ENCODE measurements at places on chromosomes 13 and 19.

DNA sequence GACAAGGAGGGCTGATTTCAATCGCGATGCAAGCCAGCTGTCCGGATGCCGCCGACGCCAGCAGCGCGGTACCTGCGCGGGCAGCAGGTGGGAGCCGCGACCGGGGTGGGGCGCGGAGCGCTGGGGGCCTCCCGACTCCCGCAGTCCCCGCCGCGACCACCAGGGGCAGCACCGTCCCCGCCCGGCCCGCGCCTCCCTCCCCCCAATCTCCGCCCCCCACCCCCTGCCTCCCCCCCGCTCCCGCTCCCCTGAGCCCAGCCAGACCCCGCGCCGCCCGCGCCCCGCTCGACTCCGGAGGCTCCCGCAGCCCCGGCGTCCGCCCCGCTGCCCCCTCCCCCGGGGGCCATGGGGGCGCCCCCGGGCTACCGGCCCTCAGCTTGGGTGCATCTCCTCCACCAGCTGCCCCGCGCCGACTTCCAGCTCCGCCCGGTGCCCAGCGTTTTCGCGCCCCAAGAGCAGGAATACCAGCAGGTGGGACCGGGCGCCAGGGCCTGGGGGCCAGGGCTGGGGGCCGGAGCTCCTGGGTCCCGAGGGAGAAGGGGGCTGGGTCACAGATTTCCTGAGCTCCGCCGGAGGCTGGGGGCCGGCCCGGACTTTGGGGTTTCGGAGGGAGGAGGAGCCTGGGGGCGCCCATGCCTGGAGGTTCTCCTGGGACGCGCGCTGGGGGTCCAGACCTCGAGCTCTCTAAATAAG, at the start of gene TTYH1:
Gene TTYH1, plus strand, starts transcription at position 257 of the 693 bp plus-strand sequence. Its CDS starts 89 bp downstream, at position 346.
- DNase-seq: peak; percentile 85

- no peak for DNase-seq
Measured at GRCh38 chr19:13095393-13095784, 7.3 kb downstream of the LYL1 start.

- no peak for DNase-seq
Measured at GRCh38 chr13:99051768-99052455, 74.0 kb upstream of the DOCK9 start.

- no peak for DNase-seq
Measured at GRCh38 chr13:45055198-45055901, 65.0 kb upstream of the GTF2F2 start.

DNA sequence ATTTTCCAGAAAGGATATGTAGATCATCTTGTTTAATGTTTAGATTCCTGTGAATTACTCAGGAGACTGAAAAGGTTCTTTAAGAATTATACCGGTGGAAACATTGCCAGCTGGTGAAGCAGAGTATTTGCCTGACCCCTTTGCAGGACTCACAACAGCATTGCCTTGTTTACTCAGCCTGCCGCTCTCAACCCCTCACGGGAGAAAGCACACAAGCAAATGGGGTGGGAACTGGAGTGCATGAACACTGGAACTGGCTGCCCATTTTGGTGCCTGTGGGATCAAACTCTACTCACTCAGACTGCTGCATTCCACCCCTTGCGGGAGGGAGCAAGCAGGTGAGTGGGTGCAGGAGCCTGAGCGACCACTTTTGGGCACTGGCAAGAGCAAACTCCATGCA, 804.7 kb upstream of the SLITRK1 start:
- DNase-seq: no peak

- DNase-seq: no peak
Measured at GRCh38 chr13:105070452-105070851, 1465.0 kb downstream of the EFNB2 start.

DNA sequence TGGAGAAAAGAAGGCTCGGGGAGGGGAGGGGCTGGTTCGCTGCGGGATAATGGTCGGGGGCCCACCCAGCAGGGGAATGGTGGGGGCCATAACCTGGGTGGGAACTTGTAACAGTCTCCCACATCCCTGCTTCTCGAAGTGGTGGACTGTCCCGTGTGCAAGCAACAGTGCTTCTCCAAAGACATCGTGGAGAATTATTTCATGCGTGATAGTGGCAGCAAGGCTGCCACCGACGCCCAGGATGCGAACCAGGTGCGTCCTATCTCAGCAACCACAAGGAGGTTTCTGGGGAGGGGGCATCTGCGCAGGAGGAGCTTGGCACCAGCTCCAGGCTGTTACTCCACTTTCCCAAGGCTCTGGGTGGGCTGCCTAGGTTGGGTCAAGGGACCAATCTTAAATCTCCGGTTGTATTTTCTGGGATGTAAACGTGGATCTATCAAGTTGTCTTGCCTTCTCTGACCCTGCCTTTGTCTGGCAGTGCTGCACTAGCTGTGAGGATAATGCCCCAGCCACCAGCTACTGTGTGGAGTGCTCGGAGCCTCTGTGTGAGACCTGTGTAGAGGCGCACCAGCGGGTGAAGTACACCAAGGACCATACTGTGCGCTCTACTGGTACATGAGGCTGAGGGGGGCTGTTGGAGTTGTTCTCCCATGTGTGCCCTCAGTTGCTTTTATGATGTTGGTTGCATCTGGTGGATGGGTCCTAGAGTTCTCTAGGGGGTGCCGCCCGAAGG, 1.6 kb downstream of the TRIM28 start:
- no peak for DNase-seq

DNA sequence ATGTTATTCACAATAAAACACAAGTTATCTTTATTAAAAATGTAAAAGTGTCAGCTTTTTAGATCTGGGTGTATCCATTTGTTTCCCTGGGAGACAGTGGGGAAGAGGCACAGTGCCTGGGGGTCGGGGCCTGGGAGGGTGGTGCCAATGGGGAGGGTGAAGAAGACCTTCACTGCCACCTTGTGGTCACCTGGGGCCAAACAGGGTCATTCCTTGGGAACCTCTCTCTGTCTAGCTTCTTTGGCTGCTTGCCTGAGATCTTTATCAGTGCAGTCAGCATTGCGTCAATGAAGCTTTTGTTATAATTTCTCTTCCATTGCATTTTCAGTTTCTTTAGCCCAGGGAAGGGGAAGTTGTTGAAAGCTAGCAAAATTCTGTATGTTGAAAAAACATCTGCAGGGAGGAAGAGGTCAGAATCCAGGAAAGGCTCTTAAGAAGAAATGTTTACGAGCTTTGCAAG, 39.1 kb downstream of the PCDH8 start:
- DNase-seq: peak; percentile 86

DNA sequence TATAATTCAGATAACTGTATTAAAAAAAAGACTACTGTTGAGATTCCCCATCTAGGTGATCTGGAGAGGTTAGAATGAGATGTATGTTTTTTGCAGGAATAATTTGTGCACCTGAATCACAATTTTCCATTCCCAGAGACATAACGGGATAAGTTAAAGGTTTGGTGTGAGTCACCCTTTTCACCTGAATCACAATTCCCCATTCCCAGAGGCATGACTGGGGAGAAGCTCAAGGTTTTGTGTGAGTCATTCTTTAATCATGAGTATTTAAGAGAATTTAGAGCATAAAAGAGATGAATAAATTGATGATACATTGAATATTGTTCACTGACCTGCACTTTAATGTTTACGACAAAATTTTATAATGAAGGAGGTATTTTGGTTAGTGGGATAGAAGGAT, 9.0 kb downstream of the OR7A5 start:
- DNase-seq: no peak

DNA sequence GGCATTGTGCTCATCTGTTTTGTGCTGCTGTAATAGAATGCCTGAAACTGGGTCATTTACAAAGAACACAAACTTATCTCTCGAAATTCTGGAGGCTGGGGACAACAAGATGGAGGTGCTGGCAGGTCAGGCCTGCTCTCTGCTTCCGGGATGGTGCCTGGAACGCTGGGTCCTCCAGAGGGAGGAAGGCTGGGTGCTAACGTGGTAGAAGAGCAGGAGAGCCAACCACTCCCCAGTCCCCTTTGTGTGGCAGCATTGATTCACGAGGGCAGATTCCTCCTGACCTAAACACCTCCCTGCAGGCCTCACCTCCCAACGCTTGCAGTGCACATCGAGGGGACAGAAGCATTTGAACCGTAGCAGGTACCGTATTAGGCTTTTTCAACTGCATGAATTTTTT, 34.1 kb upstream of the TFDP1 start:
- no peak for DNase-seq

DNA sequence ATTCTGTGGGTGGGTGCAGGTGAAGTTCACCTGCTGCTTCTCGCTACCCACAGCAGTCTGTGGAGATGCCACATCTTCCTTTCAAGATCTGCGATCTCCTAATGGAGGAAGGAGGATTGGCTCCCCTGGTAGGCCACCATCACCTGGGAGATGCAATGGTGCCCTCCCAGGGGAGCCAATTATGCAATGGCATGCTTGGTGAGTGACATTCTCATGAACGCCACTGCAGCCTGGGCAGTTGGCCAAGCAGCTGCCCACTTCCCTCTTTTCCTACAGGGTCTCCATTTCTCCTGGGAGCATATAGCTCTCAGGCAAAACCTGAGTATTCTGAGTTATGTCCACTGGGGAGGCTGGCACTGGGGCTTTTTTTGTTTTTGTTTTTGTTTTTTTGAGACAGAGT, 83.5 kb upstream of the KCTD15 start:
- no peak for DNase-seq

DNA sequence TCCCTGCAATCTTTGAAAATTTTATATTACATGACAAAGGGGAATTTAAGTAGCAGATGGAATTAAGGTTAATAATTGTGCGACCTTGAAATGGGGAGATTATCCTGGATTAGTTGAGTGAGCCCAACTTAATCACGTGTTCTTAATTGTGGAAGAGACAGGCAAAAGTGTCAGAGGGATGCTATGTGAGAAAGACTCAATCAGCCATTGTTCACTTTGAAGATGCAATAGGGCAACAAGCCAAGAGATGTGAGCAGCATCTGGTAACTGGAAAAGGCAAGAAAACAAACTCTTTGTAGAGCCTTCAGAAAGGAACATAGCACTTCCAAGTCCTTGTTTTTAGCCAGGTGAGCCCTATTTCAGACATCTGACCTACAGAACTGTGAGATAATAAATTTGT, 247.7 kb downstream of the SLITRK1 start:
- no peak for DNase-seq

DNA sequence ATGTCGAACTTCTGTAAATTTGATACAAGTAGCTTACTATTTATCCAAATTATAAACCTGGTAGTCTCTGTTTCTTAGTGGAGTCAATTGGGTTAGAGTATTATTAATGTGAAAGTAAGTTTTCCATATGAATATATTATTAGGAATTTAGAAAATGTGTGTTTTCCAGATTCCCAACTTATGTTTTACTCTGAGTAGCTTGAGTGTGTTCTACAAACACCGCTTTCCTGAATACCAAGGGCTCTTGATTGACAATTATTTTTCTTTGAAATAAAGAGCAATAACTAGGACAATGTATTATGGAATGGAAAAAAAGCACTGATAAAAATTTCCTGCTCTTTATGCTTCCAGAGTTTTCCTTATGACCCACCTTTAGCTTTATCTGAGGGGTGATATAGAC, 233.6 kb downstream of the POSTN start:
- DNase-seq: no peak

DNA sequence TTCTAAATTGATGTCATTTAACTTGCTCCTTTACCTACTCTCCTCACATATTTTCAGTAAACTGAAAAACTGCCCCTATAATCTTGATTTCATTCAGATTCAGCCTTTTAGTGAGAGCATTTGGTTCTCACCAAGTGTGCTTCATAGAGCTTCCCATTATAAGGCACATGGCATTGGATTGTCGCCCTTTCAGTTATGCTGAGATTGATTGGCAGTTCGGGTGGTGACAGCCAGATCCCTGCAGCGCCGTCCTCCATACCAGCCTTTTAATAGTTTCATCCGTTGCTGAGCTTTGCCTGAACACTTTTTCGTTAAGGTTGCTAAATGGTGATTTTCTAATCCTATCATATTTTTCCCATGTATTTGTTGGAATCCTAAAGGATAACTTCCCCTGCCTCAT, 80.4 kb downstream of the DHRS12 start:
- no peak for DNase-seq

- no peak for DNase-seq
Measured at GRCh38 chr13:97880311-97880675, 73.2 kb upstream of the IPO5 start.

- DNase-seq: peak; percentile 89
Measured at GRCh38 chr19:9914315-9915207, 21.8 kb downstream of the OLFM2 start.

DNA sequence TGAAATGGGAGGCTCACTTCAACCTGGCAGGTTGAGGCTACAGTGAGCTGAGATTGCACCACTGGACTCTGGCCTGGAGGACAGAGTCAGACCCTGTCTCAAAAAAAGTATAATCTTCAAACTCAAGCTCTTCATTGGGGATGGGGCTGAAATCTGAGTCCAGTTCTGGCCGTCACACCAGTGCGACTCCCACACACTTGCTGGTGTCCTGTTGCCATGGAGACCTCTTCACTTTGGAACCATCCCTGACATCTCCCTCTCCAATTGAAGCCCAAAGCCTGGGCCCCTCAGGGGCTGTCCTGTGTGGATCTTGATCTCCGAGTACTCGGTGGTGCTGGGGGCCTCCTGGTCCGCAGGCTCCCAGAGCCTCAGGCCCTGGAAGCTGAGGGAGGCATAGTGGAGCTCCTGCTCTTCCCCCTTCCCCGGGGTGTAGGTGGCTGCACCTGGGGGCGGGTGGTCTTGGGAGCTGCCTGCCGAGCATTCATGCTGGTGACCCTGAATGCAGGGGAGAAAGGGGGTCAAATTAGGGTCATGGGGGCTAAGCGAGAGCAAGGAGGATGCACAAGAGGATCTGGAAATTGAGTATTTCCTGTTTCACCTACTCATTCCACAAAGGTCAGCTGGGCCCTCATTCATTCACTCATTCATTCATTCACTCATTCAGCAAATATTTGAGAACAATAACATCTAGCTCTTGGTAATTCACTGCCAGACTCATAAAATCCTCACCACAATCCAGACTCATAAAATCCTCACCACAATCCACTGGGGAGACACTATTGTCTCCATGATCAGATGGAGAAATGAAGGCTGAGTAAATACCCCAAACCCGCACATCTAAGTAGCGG, 11.0 kb downstream of the SIGLEC11 start:
- no peak for DNase-seq

Measured in HEK293T (cell line).